Cortex of kidney (tissue), 1 donor: ENCODE measurements at places on chromosomes 3 and 15.

DNA sequence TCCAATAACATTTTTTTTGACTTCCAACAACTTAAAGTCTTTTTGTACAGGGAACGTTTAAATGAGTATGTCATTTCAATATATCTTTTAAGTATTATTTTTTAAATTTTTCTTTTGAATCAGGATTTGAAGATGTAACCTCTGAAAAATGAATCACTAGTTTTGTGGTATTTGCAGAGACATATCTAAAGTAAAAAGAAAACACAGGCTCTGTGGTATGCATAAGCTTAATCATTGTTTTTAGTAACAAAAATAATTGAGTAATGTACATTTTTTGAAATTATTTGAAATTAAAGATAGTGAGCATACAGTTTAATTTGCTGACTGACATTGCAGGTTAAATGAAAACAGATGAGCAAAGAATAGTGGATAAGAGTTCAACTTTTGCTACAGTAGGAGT lies 531.3 kb downstream of the ROBO1 start:
- DNase-seq = no peak

DNA sequence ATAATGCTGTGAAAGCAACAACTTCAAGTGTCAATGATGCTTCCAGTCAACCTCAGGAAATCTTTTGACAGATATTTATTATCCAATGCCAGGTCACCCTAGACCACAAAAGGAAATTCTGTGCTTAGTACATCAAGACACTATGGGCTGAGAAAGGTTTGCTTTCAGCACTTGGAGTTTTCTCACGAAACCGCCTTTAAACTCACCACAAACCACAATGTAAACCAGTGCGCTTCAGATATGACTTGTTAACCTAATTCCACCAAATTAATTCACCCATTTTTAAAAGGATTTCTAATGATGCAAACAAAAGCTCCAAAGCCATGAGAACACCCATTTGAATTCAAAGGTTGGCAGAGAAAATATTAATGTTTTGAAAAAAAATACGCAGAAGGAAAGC lies 292.9 kb upstream of the NR2F2 start:
- DNase-seq = no peak

GRCh38 chr3:165770781-165771180 lies 66.4 kb downstream of the BCHE start:
- DNase-seq = no peak

DNA sequence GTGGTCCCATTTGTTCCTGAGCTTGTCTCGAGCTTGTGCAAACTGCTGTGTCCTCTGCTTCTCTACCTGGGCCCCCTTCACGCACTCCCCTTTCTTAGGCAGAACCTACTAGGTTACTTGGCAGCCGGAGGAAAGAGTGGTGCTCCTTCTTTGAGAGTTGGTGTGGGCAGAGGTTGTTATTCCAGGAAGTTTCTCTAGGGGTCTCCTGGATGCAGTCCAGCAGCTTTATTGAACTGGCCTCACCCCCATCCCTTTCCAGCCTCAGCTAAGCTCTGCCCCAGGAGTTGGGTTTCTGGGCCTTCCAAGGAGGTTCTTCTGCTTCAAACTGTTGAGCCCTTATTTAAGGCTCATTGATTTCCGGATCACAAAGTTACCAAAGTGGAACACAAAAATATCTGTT lies 103.2 kb downstream of the C3orf70 start:
- DNase-seq = no peak

DNA sequence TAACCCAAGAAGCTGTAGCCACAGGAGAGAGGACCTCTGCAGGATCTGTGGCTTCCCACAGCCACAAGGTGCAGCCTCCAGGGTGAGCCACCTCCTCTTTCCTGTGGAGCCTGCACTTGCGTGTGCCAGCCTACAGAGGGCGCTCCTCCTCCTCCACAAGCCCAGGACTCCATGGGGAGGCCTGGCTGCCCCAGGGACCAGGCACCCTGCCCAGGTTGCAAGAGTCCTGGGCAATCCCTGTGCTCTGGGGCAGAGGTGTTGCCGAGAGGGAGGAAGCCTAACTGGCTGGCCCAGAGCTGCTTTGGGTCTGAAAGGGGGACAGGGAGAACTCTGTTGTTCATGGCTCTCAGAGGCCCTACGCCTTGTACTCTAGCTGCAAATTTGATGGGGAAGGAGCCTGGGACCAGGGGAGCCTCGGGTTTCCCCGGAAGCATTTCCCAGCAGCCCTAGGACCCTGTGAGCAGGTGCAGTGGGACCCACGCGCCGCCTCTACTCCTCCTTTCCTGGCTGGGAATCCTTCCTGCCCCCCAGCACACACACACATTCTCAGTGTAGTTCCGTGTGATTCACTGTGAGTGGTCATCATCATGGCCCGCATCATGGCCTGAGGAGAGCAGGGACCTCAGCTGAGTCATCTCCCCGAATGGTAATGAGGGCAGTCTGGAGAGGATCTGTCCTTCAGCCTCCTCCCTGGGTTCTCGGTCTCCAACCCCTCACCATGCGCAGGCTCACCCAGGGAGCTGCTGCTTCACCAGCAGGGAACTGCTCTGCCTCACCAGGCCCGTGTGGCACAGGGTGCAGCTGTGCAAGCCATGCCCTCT lies 24.3 kb downstream of the TBC1D21 start:
- no peak for DNase-seq

GRCh38 chr15:99439524-99439835 lies 126.3 kb upstream of the MEF2A start:
- no peak for DNase-seq

DNA sequence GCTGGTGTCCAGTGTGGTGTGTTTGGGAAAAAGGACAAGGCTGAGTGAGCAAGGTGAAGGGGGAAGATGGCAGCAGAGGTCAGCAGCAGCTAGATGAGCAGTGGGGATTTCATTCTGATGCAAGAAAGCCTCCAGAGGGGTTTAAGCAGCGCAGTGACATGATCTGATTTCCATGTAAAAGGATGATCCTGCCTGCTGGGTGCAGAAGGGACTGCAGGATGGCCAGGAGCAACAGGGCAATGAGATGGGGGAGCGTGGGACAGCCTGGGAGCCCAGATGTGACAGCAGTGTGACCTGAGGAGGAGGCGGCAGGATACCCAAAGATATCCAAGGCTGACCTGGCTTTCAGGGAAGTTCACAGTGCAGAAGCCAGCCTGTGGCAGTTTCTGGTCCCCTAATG lies 6.1 kb downstream of the WNT7A start:
- DNase-seq = no peak
